ENCODE measurements at places on chromosomes 1 and 21.

- no peak for DNase-seq
Observed at GRCh38 chr1:204507317-204508105, 8.7 kb upstream of the MDM4 start.

- DNase-seq: no peak
Observed at GRCh38 chr1:186994897-186995296, 166.1 kb downstream of the PLA2G4A start.

DNA sequence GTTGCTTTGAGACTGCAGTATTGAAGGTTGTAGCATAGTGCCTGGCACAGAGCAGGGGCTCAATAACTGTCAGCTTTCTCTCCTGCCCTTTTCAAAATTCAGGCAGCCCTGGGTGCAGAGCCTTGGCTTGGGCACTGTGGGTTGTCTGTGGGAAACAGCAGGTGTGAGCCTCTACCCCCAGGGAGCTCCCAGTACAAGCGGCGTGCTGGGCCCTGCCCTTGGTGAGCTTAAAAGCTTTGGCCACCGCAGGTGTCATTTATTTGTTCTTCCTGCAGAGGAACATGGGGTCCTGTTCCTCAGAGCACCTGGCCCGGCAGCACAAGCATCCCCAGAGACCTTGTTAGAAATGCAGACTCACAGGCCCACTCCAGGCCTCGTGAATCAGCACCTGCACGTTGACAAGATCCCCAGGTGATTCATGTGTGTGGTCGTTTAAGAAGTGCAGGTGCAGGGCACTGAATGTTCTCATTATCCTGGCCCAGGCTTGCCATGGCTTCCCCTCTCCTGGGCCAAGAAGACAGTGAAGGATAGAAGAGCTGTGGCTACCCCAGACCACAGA lies 29.9 kb upstream of the IGSF21 start:
- DNase-seq: no peak

DNA sequence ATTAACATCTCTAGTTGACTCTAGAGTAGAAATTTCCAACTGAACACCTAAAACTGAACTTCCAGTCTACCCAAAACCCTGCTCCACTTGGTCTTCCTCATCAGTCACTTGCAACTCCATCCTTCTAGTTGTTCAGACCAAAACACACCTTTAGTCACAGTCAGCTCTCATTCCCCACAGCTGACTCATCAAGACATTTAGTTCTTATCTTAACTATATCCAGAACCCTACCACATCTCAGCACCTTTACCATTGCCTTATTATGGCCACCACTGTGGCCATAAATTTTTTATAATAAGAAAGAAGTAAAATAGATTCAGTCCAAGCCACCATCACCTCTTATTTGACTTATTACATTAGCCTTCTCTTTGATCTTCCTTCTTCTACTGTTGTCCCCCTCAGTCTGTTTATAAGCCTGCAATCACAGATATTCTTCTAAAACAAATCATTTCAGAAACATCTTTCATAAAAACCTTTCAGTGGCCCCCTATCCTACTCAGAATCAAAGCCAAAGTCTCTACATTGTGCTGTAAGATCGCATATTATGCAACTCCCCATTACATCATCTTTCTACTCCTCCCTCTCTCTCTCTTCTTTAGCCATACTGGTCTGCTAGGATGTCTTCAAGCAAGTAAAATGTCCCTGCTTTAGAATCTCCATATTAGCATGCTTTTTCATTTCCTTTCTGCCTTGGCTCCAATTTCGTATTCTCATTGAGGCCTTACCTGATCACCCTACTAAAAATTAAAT lies 275.9 kb downstream of the LRRC40 start:
- DNase-seq: no peak

GRCh38 chr1:27567146-27567526 lies 36.8 kb downstream of the AHDC1 start:
- no peak for DNase-seq

GRCh38 chr1:183267646-183268431 lies 81.8 kb downstream of the LAMC2 start:
- no peak for DNase-seq

DNA sequence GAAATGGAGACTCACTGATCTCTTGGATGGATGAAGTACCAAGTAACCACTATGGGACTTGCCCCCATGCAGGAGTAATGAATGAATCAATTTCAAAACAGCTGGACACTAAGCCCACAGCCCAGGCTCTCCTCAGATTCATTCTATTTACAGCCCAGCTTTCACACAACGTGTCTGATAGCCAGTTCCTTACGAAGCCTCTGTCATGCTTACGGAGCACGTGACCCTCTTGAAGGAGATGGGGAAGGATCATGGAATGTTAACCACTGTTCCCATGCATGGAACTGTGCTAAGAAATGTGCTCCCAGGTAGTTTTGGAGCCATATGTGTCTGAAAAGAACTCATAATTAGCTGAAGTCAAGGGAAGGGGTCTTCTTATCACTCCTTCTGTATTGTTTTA lies 124.1 kb downstream of the KIF26B start:
- no peak for DNase-seq

- DNase-seq: no peak
Observed at GRCh38 chr1:227958617-227959324, 11.0 kb upstream of the WNT9A start.

DNA sequence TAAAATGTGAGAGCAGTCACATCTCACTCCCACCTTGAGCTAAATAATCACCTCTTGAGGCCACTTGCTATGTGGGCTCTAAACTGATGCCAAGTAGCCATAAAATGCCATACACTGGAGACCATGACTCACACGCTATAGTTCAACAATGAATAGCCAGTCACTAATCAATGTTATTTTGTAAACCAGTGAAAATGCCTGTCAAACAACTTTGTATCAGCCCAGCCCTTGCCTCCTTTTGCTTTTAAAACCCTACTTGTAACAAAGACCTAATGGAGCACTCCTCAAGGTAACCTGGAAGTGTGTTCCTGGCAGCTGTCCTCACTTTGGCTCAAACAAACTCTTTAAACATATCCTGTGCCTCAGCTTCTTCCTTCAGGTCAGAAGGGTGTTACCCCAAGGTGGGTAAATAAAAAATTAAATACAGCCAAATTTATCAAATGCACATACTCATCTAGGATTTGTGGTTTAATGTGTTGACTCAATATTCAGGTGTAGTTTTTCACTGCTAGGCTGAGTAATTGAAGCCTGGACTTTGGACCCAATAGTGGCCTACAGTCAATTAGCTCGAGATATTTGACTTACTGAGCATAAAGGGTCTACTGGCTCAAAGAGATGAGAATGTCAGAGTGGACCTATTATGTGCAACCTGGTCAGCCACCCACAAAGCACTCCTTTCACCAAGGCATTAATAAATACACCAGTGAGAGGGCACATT lies 154.3 kb downstream of the COQ8A start:
- DNase-seq: no peak

DNA sequence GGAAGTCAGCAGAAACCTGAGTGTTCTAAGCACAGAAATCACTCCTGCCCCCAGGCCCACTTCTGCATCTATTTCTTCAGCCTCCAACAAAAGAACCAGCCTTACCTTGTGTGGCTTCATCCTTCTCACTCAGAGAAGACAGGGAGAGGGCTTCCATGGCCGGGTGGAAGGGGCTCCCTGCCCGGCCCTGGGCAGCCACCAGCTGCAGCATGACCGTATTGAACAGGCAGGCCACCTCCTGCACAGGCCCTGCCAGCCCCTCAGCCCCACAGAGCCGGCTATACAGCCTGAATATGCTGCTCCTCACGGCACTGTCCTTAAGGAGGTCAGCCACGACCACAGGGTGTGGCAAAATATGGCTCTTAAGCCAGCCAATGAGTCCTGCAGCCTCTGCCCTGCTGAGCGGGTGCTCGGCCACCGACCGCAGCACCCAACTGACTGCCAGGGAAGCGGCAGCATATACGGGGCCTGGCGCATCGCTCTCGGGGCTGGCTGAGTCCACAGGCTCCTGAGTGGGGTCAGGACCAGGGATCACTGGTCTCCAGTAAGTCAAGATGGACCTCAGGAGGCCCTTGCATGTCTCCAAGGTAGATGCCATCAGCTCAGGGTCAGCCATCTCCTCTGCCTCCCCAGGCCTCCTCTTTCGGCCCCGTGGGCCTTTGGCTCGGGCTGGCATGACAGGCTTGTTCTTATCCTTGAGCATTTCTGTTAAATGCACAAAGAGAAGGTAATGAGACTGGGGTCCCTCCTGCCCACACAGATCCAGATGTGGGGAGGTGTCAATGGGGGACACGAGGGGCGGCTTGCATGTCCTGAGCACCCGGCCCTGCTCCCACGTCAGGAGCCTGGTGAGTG lies 17.9 kb downstream of the MRAP start:
- DNase-seq: no peak

GRCh38 chr1:56056438-56057287 lies 522.7 kb downstream of the PLPP3 start:
- DNase-seq: no peak

All from HS-27A (cell line).